EL (cell line): ENCODE measurements at places on chromosomes 4 and X.
A peak's percentile ranks its signal among the peaks of the same experiment; 100 is the strongest.

GRCh38 chr4:165656829-165657490 is 216.1 kb upstream of the TLL1 start:
- DNase-seq = no peak

DNA sequence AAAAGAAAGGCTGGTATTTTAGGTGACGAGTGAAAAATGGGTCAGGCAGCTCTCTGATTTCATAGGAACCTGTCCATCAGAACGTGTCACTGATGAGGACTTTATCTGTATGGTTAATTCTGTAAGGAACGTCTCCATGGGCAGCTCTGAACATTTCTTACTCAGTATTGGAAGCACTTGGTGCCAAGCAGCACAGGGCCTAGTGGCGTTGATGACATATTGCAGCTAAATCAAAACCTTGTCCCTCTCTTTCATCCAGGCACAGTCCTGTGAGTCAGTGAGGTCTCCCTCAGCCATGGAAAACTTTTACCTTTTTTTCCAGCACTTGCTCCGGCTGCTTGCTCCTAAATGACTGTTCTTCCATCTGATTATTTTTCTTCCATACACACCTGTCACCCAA is 301.9 kb downstream of the DHX15 start:
- no peak for DNase-seq

DNA sequence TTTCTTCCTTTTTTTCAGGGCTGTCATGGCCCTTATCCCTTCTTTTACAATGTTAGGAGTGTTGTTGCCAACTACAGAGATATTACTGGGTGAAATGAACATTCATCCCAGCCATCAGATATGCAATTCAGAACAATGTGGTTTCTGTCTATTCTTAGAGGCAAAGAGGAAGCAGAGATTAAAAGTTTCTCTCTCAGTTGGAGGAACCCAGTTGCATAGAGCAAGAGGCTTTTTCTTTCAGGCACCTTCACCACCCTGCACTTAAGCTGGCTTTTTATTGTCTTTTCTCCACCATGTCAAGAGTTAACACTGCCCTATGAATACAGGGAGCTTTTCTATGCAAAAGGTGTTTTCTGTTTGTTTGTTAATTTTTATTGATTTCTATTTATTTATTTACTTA is 1559.6 kb upstream of the IGFBP7 start:
- no peak for DNase-seq

GRCh38 chrX:110746014-110746413 is 49.6 kb downstream of the CHRDL1 start:
- DNase-seq = no peak

- no peak for DNase-seq
Observed at GRCh38 chr4:174697896-174698295, 131.2 kb downstream of the GLRA3 start.

GRCh38 chr4:78568640-78569305 is 17.2 kb downstream of the ANXA3 start:
- DNase-seq = no peak

DNA sequence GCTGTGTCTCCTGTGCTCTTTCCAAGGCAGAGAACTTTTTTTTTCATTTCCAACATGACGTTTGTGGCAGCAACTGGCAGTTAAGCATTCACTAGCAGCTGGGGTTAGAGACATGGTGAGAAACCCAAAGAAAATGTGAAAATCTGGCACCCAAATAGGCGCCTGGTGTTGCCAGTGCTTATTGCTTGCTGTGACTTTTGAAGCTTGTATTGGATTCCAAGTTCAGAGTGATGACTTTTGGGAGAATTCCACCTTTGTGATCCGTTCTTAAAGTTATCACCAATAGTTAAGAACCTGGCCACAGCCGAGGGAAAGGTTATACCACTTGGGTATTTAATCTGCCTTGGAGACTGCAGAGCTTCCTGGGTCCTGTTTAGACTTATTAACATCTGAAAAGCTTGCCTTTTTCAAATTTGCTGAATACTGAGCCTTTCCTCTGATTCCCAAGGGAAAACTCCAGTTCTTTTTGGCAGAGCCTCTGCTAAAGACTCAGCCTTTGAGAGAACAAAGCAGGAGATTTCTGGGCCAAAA is 101.0 kb downstream of the OPHN1 start:
- no peak for DNase-seq

DNA sequence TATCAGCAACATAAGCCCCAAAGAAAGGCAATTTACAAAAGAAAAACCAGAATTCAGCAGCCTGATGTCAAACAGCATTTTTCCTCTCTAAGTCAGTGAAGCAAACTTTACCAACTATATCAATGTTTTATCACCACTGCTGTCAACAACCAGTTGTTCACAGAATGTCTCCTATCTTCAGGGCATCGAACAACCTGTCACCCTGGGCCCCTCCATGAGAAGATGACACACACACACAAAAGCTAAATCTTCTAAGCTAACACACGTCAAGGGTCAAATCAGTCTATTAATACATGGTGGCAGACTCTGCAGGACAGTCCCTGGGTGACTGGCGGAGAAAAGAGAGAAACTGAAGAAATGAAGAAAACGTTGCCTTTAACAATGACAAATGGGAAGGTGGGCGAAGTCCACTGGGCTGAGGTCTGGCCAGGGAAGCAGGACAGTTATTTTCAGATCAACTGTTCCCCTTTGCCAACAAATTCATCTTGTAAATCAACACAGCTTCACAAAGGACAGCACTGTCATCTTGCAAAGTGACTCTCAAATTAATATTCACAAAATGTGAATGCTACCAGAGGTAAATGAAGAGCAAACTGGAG is 13.0 kb downstream of the FAT1 start:
- no peak for DNase-seq

GRCh38 chr4:48891028-48891619 is 15.4 kb downstream of the OCIAD2 start:
- DNase-seq = no peak

DNA sequence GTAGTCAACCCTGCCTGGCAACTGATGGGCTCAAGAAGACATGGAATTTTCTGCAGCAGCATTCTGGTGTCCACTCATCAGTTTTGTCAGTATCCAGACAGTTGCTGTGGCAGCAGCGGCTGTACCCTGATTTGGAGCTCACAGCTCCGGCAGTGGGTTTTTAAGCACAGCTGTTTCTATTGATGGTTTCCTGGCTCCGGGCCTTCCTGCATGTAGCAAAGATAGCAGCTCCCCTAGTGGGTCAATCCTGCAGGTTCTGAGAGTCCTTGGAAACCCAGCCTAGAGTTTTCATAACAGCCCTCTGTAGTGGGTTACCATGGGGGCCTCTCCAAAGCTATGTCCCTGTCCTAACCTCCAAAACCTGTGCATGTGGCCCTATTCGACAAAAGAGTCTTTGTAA is 84.0 kb upstream of the ATP6AP2 start:
- DNase-seq = no peak

DNA sequence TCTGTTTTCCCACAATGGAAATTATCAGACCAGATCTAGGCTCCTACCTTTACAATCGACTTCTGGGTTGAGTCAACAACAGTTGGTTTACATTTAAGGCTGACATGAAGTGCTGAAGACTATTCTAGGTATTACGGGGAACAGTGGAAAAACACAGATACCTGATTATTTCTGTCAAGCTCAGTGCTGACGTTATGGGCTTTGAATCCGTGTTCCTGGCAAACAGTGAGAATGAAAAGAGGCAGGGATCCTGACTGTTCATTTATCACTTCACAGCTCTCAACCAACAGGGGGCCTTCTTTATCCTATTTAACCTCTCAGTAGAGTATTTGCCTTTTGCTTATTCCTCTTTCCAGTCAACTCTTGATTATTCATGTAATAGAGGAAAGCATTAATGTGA is 43.1 kb downstream of the TMEM164 start:
- DNase-seq = no peak

DNA sequence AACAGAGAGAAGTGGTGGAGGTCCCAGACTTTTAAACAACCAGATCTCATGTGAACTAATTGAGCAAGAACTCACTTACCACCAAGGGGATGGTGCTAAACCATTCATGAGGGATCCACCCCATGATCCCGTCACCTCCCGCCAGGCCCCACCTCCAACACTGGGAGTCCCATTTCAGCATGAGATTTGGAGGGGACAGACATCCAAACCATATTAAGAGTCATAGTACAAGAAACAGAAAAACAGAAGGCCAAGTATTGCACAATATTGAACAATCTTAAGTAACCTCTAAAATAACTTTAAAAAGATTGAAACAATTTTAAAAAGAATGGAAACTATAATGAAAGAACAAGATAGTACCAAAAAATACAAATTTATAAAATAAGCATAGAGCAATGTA is 110.0 kb downstream of the CBR4 start:
- no peak for DNase-seq

DNA sequence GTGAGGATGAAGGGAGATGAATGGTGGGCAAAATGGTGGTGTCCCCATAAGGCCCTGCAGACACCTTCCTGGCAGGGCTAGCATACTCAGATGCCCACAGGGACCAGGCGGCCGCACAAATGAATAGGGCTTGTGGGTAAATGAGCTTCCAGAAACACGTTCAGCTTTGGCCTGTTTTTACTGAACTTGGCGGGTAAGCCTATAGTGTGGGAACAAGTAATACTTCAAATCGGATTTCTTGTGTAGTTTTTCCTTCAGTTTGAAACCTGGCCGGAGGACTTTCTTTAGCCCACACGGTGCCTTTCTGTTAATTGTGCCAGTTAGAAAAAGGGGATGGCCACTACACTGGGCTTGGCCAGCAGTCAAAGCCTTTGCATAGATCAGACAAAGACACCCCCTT is 22.8 kb downstream of the SMS start:
- no peak for DNase-seq

DNA sequence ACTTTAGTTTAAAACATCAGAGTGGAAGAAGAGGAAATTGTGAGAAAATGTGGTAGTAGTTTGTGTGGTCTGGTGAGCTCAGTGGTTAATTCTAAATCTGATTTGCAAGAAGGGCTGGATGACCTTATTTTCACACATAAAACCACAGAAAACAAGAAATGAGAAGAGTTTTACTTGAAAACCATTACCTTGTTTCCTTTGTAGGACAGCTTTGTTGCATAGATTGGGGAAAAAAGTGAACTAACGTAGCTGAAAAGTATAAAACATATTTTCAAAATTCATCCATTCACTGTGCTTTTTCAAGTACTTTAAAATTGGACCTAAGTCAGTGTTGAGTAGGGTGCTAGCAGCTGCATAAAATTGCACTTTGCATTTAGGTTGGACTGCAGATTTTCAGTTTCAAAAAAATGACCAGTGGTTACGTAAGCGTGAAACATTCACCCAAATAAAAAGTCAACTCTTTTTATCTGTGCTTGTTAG is 211.3 kb downstream of the ARHGAP10 start:
- DNase-seq = no peak

GRCh38 chrX:47573341-47574075 is 8.7 kb upstream of the TIMP1 start:
- DNase-seq = peak; percentile 47

GRCh38 chr4:77465271-77465670 is 140.3 kb upstream of the CXCL13 start:
- DNase-seq = peak; percentile 24

- peak; percentile 46 for DNase-seq
Observed at GRCh38 chr4:119210775-119211174, 1.7 kb upstream of the USP53 start.

GRCh38 chr4:47109379-47109778 is 78.0 kb downstream of the GABRB1 start:
- no peak for DNase-seq

DNA sequence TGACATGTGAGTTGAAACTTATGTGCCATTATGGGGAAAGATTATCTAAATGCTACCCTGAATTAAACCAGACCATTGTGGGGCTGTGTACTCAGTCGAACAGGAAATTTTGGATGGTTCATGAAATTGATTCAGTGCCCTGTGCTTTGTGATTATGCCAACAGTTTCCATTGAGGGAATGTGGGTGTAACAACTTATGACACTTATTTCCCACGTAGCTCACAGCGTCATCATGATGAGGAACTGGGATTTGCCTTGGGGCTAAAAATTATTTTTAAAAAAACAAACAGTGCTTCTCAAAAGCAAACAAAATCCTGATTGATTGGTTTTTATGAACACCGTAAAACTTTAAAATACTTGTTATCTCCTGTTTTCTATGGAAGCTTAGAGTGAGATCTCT is 8.3 kb upstream of the CLTRN start:
- DNase-seq = no peak

DNA sequence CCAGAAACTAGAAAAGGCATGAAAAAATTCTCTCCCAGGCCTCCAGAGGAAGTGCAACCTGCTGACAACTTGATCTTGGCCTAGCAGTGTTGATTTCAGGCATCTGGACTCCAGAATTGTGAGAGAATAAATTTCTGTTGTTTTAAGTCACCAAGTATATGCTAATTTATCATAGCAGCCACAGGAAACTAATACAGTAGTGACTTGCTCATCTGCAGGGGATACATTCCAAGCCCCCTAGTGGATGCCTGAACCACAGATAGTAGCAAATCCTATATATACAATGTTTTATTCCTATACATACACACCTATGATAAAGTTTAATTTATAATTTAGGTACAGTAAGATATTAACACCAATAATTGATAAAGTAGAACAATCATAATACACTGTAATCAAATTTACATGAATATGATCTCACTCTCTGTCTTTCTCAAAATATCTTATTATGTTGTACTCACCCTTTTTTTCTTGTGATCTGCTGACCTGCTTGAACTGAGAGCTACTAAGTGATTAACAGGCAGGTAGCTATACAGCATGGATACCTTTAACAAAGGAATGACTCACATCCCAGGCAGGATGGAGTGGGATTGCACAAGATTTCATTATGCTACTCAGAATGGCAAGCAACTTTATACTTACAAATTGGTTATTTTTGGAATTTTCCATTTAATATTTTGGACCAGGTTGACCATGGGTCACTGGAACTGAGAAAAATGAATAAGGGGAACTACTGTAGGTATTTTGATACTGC is 501.1 kb downstream of the KCNIP4 start:
- no peak for DNase-seq

DNA sequence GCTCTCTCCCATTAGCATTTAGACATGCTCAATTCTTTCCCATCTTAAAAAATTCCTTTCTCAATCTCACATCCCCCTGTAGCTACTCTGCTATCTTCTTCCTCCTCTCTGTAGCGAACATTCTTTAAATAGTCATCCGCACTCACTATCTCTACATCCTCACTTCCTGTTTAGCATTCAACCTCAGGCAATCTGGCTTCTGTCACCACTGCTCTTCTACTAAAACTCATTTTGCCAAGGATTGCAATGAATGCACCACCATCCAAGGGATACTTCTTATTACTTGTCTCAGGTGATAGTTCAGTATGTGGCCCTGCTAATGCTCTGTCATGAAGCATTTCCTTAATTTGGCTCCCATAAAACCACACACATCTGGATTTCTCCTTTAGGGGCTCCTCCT is 10.9 kb upstream of the TET2 start:
- DNase-seq = peak; percentile 37

GRCh38 chr4:102174719-102175189 is 170.5 kb downstream of the SLC39A8 start:
- peak; percentile 35 for DNase-seq

- peak; percentile 79 for DNase-seq
Observed at GRCh38 chr4:40316333-40316781, 18.8 kb upstream of the CHRNA9 start.

- DNase-seq = no peak
Observed at GRCh38 chrX:97494756-97495372, 611.2 kb downstream of the RPA4 start.
